Astrocyte (in vitro differentiated cells and primary cell): ENCODE measurements at places on chromosomes 13 and 19.

DNA sequence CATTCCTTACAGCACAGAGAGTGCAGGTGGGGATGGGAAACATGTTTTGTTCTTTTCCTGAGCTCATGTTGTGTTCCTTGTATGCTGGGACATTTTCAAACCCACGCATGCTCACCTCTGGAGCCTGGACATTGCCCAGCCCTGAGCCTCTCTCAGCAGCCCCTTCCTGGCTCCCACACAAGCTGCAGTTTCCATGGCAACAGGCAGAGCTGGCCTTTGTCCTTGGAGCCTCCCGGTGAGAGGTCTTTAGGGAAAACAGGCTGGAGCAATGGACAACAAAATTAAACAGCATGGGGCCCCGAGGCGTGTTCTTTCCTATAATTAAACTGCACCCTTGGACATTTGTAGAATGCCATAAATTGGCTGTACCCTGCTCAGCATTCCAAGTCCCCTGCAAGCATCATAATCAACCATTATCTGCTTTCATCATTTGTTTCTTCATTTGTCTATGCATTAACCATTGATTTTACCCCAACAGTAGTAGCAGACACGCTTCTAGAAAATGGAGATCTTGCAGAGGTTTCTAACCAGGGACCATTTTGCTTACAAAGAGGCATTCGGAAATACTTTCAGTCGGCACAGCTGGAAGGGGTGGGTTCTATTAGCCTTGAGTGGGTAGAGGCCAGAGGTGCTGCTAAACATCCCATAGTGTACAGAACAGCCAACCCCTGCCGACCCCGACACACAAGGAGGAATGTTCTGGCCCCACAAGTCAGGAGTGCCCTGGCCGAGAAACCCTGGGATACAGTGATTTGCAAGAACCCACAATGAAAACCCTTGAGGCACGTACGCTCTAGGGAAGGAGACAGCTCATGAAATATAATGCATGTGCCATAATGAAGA, 133.4 kb upstream of the PEG3 start:
- no peak for DNase-seq

DNA sequence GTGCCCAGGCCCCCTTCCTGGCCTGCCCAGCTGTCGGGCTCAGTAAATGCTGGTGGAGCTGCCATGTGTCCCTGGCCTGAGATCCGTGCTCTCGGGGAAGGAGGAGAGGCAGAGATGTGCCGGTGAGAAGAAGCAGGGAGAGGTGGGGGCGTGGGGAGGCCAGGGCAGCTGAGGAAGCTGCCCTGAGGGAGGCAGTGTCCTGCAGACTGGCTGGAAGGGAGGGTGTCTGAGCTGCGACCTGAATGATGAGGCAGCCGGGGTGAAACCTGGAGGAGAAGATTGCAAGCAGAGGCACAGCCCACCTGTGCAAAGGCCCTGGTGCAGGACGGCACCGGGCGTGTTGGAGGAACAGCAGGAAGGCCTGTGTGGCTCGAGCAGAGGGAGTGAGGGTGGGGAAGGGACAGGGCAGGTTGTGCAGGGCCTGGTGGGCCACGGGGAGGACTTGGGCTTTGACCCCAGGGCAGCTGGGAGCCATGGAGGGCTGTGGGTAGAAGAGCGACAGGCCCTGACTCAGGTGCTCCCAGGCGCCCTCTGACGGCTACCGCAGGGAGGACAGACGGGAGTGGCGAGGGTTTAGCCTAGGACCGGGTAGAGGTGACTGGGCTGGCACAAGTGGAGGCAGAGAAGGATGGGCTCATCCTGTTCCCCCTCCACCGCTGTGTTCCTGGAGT, 14.0 kb upstream of the CELF5 start:
- DNase-seq: no peak

DNA sequence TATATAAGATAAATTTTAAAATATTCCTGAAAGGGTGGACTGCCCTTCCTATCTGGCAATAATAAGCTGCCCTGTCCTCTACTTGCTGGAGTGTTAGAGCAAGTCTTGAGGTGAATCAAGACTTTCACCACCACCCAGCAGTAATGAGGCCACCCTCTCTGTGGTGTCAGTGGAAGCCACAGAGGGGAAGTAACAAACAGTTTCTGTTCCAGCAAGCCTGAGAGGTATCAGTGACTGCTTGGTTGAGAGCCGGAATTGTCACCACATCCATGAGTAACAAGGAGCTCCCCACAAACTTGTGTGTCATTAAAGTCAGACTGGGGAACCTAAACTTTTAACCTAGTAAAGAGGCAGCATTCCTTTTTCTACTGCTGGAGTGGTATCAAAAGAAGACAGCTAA, 532.7 kb upstream of the SPRY2 start:
- DNase-seq: no peak

GRCh38 chr19:41575998-41576397, at the start of gene CEACAM21:
Gene CEACAM21 (plus strand): TSS chr19:41576166. CDS start chr19:41576275, 109 bp downstream.
- DNase-seq: no peak
